Left colon (tissue), 2 donors: ENCODE measurements at places on chromosomes 4 and X. TPM values are rescaled to one million over a fixed set of nuclear protein-coding genes. Genes with fewer than 3 reads are reported as not detected.

Gene ERAS
- total RNA-seq = not detected

Gene EFHC2
- total RNA-seq = 1.9 TPM

Gene EDNRA
- total RNA-seq = 1.3 TPM

Gene UNC5C
- total RNA-seq = 4.0 TPM

Gene INPP4B
- 18.1 TPM for total RNA-seq

Gene PCDH19
- 1.1 TPM for total RNA-seq

Gene TMEM35A
- total RNA-seq = 0.76 TPM

Gene CCDC110
- total RNA-seq = 2.1 TPM

Gene IL2RG
- total RNA-seq = 47.7 TPM

Gene C4orf36
- total RNA-seq = 0.82 TPM

GRCh38 chr4:3827616-3828492, 61.7 kb downstream of the ADRA2C start:
- peak; percentile 87 for DNase-seq

- no peak for DNase-seq
These were observed 17.7 kb downstream of the ACSL1 start for GRCh38 chr4:184807797-184808712.

- no peak for DNase-seq
These were observed 34.0 kb downstream of the NAF1 start for GRCh38 chr4:163132469-163133218.

DNA sequence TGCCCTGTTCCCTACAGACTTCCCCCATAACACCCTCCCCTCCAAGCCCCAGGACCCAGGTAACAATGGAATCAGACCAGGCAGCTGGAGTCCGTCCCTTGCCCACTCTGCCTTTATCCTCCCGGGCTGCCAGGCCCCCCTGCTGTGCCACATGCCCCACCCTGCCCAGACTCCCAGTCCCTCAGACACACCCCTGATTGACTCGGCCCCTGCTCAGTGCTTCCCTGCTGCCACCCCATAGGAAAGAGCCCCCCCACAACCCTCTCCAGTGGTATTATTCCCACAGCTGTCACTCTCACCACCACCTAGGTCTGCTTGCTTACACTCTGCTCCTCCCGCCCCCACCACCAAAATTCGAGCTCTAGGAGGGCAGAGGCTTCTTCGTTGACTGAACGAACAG, 4.7 kb upstream of the NAA10 start:
- no peak for DNase-seq

DNA sequence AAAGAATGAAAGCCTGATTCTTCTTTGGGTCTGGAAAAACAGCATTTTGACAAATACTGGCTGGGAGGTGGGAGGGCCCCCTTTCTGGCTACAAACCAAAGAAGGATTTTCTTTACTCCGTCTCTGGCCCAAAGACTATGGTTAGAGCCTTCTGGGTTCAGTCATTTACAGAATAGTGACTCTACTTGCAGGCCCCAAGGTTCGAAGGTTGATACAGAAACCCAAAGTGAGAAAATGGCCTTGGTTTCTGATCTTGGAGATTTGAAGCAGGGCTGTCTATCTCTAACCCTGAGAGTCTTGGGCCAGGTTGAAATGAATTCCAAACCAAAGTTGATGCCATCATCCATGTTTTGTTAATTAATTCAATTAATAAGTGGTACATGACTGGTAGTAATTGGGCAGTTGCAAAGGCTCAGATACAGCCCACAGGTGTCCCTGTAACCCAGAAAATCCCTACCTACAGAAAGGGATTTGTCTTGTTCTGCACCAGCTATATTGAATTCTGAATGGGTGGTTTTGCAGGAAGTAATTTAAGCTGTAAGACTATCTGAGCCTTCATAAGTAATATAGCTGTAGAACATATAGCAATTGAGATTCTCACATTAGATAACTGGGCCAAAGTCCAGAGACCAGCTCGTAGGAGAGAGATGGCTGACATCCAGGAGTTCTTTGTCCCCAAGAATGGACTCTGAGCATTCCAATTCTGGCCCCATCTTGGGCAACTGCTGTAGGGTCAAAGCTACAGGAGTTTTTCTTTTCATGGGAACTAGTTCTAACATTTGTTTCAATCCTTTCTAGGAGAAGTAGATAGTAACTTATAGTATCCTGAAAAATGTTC, 34.5 kb downstream of the CHRNA9 start:
- peak; percentile 77 for DNase-seq

DNA sequence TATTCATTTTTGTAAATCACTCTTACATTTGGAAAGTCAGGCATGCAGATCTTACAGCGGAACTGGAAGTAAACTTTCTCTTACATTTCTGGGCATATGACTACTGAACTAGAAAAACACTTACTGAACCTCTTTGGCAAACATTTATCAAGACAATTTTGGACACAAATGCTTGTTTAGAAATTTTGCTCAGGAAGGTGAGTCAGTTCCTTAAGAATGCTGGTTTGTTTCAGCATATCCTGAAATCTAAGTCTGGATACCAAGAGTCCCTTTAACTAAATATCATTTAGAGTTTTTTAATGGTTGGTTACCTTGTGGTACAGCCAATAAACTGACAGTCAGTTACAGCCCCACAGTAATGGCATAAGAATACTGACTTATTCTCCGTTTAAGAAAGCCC, 15.0 kb downstream of the SHISA3 start:
- DNase-seq = no peak

DNA sequence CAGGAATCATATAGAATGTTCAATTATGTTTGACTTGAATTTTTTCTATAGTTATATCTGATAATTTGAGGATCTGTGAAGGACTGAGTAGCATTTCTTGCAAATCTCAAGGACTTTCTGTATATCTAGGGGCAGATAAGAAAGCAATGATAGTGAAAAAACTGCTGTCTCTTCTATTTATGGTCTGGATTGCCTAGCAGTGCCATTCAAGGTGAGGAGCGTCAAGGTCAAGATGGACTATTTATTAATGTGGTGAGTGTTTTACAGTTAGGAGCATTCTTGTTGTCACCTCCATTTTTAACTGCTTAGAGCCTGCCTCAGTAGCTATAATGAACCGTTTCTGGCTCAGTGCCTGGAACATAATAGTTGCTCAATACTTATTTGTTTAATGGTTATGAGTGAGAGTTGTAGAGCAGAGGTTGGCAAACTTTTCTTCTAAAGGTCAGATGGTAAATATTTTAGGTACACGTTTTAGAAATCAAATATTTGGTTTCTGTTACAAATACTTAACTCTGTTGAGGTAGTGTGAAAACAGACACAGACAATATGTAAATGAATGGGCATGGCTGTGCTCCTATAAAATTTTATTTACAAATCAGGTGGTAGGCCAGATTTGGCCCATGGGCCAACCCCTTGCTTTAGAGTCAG, 523.2 kb upstream of the IGFBP7 start:
- no peak for DNase-seq

DNA sequence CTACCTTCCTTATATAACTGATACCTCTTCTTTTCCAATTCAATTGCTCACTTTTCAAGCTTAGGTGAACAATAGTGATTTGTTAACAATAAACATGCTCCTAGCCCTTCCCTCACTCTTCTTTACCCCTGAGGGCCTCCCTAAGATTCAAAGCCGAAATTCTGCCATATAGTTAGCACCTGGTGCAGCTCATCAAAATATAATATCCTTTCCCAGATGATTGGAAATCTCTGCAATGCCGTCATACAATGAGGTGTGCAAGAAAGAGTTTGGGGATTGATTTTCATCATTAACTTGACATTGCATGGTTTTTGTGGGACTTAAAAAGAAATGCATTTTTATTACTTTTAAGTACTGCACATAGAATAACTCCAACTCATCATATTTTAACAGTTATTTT, 95.3 kb downstream of the HDAC8 start:
- DNase-seq = no peak
